ENCODE measurements at places on chromosomes 5 and 9.

- peak; percentile 63 for DNase-seq
These were observed 74.0 kb downstream of the UBAP1 start for GRCh38 chr9:34252670-34253459.

- DNase-seq, result no peak
These were observed 1.3 kb downstream of the UBE2R2 start for GRCh38 chr9:33818167-33818846.

DNA sequence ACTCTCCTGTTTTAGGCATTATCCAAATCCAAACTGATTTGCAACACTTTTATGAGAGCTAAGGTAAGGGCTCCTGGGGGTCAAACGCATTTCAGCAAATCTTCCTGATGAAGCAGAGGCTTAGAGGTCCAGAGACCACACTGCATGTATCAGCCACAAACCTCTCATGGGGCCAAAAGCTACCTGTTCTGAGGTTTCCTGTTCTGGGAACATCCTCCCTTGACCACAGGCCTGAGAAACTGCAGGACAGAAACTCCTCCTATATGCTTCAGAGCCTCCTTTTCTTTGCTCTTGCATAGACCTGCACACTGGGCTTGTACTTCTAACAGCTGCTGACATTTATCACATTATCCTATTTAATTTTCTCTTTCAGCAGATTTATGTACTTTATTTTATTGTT is 92.6 kb downstream of the OR2K2 start:
- peak; percentile 64 for DNase-seq

DNA sequence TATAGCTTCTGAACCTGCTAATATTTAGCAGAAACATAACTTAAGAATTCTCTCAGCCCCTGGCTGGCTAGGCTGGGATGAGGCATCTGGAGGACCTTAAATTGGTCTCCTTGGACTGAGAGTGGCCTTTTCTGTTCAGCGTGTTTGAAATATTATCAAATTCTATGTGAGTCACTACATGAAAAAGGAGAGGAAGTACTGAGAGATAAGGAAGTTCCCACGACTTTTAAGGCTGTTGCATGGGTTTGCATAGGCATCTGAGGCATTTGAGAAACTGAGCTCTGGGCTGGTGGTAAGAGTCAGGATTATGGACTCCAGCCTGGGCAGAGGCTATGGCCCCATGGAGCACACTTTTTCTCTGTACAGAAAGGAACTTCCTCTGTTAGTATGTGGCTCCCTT is 816.2 kb upstream of the GRAMD2B start:
- no peak for DNase-seq

DNA sequence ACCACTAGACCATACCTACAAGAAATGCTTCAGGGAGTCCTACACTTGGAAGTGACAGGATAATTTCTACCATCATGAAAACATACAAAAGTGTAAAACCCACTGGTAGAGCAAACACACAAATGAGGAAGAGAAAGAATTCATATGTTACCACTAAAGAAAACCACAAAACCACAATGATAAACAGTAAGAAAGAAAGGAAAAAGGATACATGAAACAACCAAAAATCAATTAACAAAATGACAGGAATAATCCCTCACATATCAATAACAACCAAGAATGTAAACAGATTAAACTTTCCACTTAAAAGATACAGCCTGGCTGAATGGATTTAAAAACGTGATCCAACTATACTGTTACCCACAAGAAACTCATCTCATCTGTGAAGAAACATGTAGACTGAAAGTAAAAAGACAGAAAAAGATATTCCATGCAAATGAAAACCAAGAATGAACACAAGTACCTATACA is 83.4 kb downstream of the LPAR1 start:
- peak; percentile 33 for DNase-seq

DNA sequence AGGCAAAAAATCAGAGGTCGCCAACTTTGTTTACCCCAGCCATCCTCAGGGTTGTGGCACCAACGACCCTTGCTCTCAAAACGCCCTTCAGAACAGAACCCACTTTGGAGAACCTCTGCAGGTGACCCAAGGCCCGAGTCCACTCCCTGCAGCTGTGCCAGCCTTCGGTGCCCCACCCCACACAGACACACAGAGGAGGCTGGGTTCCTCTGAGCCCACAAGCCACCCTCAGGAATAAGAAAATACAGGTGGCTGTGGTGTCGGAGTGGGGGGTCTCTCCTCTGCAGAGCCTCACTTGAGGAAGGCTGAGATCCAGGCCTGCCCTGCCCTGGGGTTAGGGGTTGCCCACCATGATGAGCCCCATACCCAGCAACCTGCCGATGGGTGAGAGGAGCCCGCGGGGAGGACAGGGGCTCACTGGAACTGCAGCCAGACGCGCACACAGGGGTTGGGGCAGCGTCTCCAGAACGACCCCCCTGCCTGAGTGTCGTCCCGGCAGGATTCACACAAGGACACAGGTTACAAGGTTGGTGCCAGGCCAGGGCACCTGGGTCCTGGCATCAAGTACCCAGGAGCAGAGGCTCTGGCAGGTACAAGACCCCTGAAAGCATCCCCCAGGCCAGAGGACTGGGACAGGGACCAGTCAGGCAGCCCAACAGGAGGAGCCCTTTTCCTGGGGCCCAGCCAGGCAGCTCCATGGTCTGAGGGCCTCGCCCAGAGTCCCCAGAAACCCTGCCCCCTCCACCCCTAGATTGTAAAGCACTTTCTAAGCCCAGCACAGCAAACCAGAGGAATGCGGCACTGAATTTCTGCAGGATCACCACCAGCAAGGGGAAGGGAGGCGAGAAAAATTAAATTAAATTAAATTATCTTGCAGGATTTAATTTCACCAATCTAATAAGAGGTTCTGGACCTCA is 40.0 kb downstream of the NACC2 start:
- no peak for DNase-seq

DNA sequence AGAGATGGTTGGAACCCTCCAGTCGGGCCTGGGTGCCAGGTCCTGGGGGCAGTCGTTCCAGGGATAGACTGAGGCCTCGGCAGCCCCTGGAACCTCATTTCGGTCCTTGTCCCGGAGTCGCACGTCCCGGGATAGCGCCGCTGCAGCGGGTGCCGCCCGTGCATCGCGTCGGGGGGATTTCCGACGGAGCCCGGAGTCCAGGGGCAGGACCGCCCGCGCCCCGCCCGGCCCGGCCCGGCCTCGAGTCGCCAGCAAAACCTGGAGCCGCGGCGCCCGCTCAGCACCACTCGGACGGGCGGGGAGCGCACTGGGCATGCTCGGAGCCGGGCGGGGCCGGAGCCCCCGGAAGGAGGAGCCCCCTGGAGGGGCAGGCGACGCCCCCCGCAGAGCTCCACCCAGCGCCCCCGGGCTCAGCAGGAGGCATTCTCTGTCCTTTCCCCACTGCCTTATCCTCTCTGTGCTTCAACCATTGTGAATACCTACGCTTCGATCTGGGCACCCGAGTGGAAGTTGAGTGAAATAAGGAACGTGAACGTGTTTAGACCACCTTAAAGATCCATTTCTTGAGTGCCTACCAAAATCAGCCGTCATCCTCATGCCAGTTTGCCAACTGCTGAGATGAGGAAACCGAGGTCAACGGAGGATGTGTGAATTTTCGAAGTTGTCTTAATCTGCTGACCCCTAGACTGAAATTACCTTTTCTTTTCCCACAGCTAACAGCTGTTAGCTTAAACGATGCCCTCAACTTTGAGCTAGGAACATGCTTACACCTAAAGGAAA is 1.7 kb upstream of the PTPN3 start:
- DNase-seq, result no peak

DNA sequence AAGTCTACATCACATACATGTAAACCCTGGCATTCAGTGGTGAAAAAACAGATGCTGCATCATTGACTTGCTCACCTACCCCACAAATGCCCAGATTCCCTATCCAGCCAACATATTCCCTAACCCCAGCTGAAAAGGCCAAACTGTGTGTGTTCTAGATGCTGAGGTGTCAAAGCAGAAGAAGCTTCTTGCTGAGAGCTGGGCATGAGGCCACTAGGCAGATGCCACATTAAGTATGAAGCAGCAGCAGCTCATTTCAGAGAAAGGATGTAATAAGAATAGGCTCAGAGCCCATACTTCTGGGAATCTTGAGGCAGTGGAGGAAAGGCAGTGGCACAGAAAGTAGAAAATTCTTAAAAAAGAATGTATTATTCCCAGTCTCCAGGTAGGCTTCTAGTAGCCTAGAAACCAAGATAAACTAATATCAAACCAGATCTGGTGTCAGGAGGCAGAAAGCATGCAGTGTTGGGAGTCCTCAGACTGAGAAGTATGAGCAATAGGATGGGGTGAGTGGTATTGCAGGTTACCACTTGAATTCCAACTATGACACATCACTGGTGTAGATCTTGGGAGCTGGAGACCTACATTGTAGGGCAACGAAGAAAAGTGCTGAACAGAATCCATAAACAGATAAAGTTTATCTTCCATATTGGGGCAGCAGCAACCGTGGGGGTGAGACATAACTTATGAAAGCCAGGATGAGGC is 71.9 kb upstream of the GRHPR start:
- DNase-seq, result no peak

DNA sequence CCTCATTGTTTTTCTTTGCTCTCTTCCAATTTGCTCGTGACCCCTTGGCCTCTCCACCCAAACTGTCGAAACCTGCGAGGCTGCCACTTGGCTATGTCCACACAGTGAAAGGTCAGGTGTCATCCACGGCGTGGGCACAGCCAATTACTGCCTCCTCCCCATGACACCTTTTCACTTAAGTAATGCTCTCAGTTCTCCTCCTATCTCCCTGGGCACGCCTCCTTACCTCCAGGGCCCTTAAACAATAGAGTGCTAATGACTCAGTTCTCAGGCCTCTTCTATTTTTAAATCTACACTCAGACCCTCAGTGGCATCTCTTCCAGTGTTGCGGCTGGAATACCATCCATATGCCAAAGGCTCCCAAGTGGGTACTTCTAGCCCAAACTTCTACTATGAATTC is 256.8 kb downstream of the ROR2 start:
- no peak for DNase-seq

- no peak for DNase-seq
These were observed 349.0 kb downstream of the BRINP1 start for GRCh38 chr9:119020284-119020683.

- peak; percentile 85 for DNase-seq
These were observed 277.2 kb upstream of the CDH9 start for GRCh38 chr5:27315363-27316270.

DNA sequence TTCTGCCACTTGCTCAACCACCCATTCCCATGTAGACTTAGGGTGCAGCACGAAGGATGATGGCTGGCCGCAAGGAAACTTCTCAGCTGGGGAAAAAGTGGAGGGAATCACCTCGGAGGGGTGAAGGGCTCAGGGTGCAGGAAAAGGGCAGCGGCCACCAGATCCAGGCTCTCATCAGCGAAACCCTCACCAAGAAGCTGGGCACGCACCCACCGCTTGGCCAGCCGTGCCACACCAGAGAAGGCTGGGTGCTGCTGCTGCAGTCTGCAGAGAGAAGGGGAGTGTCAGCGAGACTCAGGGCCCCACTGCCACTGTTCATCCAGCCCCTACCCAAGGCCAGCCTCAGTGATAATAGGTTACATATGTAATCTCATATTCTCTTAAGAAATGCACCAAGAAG is 8.6 kb downstream of the NOL6 start:
- DNase-seq, result no peak
